ENCODE measurements at places on chromosomes 1 and 21. TPM values are rescaled to one million over a fixed set of nuclear protein-coding genes. Genes with fewer than 3 reads are reported as not detected.

Gene TRIM67
- total RNA-seq = not detected

DNA sequence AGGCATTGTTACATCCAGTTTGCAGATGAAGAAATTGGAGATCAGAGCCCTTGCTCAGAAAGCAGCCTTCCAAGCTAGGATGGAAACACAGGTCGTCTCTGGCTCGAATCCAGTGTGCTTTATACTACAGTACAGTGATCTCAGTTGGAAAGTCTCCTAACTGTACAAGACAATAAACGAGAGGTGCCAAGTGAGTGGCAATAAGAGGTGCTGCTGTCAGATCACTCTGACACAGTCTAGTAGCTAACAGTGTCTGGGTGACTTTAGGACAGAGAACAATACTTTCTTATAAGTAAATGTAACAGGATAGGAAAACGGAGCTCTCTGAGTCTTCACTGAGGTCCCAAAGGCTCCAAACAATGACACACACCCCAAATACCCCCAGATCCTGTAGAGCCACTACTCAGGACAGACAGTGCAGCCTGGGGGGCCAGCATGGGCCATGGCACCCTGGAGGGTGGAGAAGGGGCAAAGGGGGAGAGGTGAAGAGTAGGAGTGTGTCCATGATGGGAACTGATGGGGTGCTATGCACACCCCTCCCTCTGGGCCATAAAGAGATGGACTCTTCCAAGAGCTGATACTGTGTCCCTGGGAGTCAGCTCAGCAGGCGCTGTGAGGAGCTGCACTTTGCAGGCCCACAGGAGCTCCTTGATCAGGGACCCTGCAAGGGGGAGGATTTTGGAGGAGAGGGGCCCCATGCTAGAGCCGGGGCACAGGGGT lies 3.3 kb downstream of the SH3BGR start:
- H3K4me1 ChIP-seq = no peaks in the 10 kb centered on the region
- peaks cover 6% of the 10 kb centered on the region for H3K27me3 ChIP-seq
- no peak overlapping the region for H3K27ac ChIP-seq

DNA sequence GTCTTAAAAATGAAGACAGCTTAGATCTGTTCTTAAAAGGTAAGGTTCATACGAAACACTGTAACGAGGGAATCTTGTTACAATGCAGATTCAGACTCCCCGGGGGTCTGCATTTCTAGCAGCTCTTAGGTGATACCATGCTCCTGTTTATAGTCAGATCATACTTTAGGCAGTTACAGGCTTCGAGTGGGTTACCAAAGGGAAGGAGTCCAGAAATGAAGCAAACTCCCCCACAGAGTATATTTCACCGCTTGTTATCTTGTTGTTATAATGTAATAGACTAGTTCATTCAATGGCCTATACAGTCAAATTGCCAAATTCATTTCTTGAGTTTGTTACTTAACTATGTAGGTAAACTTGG lies 601.1 kb downstream of the USP25 start:
- H3K4me1 ChIP-seq = no peaks in the 10 kb centered on the region
- no peaks in the 10 kb centered on the region for H3K27me3 ChIP-seq
- H3K27ac ChIP-seq = no peak overlapping the region
- H3K36me3 ChIP-seq = no peaks in the 10 kb centered on the region
- DNase-seq = no peak
- H3K4me3 ChIP-seq = no peak overlapping the region

GRCh38 chr1:47184822-47185677 lies 4.8 kb downstream of the PDZK1IP1 start:
- DNase-seq = peak; percentile 14
- H3K4me1 ChIP-seq = no peaks in the 10 kb centered on the region
- no peak overlapping the region for H3K27ac ChIP-seq
- H3K36me3 ChIP-seq = no peaks in the 10 kb centered on the region
